Fibroblast of lung (primary cell): ENCODE measurements at places on chromosomes 5 and 9. TPM values are rescaled to one million over a fixed set of nuclear protein-coding genes. Genes with fewer than 3 reads are reported as not detected.

DRD1 gene
- 2.0 and 2.6 TPM in 2 replicates for total RNA-seq

BTNL8 gene
- not detected in 2 replicates for total RNA-seq

CCDC69 gene
- total RNA-seq = 4.0 and 6.4 TPM in 2 replicates

TSSK1B gene
- under 0.01 and 0.50 TPM in 2 replicates for total RNA-seq

MYMK gene
- not detected in 2 replicates for total RNA-seq

LRRC19 gene
- not detected in 2 replicates for total RNA-seq

UBE2QL1 gene
- total RNA-seq = under 0.01 TPM in 1 of 2 replicates, not detected in the other

PCDHAC2 gene
- 1.7 and 2.6 TPM in 2 replicates for total RNA-seq

TRPM3 gene
- total RNA-seq = 0.50 and 0.51 TPM in 2 replicates

GFRA3 gene
- not detected in 2 replicates for total RNA-seq

ADAMTS2 gene
- 16.2 and 27.0 TPM in 2 replicates for total RNA-seq

CACFD1 gene
- total RNA-seq = 8.5 and 9.1 TPM in 2 replicates

AQP3 gene
- total RNA-seq = 9.0 and 16.2 TPM in 2 replicates

CLTA gene
- total RNA-seq = 238 and 302 TPM in 2 replicates

ABHD17B gene
- 17.7 and 20.6 TPM in 2 replicates for total RNA-seq

PDE6A gene
- total RNA-seq = under 0.01 TPM in 2 replicates

CCDC192 gene
- not detected in 2 replicates for total RNA-seq

KLHL3 gene
- total RNA-seq = 1.5 and 2.3 TPM in 2 replicates

GKAP1 gene
- total RNA-seq = 2.6 TPM in 2 replicates

REXO4 gene
- 21.1 and 21.3 TPM in 2 replicates for total RNA-seq

PCDHGA2 gene
- 2.8 and 4.5 TPM in 2 replicates for total RNA-seq

TRPM6 gene
- under 0.01 TPM in 2 replicates for total RNA-seq

BSPRY gene
- total RNA-seq = not detected in 2 replicates

EQTN gene
- total RNA-seq = not detected in 2 replicates

PCSK1 gene
- total RNA-seq = not detected in 2 replicates

LAMC3 gene
- under 0.01 and 0.17 TPM in 2 replicates for total RNA-seq

GCNT4 gene
- total RNA-seq = 1.8 and 3.6 TPM in 2 replicates

ZNF454 gene
- total RNA-seq = 3.1 and 3.3 TPM in 2 replicates

FOXD4 gene
- 0.17 and 0.26 TPM in 2 replicates for total RNA-seq

ZNF608 gene
- total RNA-seq = 18.0 and 25.3 TPM in 2 replicates

LCP2 gene
- under 0.01 TPM in 1 of 2 replicates, not detected in the other for total RNA-seq

LCN15 gene
- not detected in 2 replicates for total RNA-seq
